Foreskin keratinocyte (primary cell): ENCODE measurements at places on chromosomes 12 and 14. TPM values are rescaled to one million over a fixed set of nuclear protein-coding genes. Genes with fewer than 3 reads are reported as not detected.

LRTM2 gene
- total RNA-seq: not detected in 2 replicates

KCTD10 gene
- 37.1 and 39.2 TPM in 2 replicates for total RNA-seq

DPY19L2 gene
- 2.6 and 2.8 TPM in 2 replicates for total RNA-seq

POLE gene
- total RNA-seq: 39.5 and 44.3 TPM in 2 replicates

CNPY2 gene
- total RNA-seq: 116 and 122 TPM in 2 replicates

GRCh38 chr12:98373025-98373554 lies 142.3 kb upstream of the TMPO start:
- peak; percentile 46 for DNase-seq

DNA sequence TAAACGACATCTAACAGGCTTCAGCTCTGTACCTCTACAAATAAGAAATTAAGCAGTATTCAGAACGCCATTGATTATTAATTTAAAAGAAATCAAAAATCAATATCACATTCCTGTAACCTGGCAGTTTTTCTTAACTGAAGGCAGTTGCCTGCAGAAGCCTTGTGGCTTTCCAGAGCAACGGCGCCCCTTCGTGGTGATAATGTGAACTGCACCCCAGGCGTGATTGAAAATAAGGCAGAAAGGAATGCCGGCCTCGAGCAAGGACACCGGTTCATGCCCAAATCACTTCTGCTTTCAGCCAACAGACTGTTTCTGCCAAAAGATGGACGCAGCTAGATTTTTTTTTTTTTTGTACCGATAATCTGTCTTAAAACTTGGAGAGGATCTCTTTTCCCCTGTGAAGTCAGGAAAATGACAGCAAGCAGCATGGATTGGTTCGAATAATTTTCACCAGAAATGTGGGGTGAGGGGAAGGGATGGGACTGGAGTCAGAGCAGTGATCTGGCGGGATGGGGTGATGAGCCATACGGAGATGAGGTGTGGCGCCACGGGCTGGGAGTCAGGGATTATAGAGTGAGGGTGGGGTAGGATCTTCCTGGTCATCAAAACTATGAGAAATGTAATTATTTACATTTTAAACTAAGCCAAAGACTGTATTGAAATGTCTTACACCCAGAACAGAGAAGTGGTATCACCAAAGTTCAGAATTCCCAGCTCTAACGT lies 473.0 kb downstream of the DPF3 start:
- DNase-seq: peak; percentile 12

GRCh38 chr12:77104792-77105191 lies 39.4 kb upstream of the E2F7 start:
- no peak for DNase-seq

GRCh38 chr12:100789146-100789545 lies 5.4 kb upstream of the ANO4 start:
- DNase-seq: peak; percentile 55

DNA sequence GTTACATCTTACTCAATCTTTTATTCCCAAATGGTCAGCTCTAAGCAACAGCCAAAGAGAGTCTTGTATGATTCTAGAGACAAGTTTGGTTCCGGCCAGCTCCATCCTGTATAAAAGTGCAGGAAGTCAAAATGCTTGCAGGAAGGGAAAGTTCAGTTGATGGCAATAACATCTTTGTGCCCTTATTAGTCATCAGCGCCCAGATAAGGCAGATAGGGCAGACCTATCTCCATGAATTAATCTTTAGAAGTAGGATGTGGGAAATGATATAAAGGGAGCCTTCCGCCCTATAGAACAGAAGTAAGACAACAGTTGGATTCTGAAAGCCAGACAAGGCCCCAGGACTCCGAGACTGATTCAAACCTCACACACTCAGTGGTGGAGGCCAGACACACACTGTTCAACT lies 6.4 kb downstream of the GNS start:
- no peak for DNase-seq

- DNase-seq: peak; percentile 90
Measured at GRCh38 chr12:82415402-82415801, 57.1 kb downstream of the METTL25 start.

DNA sequence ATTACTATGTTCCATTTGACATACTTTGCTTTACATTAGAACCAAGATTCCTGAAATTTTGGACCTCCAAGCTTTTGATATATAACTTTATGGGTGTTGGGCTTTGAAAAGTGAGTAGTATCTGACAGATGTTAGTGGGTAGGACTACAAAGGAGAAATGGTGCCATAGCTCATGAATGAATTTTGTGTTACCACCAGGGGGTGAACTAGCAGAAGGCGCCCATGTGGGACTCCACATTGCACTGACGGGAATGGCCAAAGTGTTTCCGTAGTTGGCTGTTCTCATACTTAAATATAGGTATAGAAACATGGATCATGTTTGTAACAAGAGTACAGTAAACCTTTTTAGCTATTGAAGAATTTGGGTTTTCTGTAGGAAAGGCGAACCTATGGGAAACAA lies 337.5 kb downstream of the FLRT2 start:
- no peak for DNase-seq

DNA sequence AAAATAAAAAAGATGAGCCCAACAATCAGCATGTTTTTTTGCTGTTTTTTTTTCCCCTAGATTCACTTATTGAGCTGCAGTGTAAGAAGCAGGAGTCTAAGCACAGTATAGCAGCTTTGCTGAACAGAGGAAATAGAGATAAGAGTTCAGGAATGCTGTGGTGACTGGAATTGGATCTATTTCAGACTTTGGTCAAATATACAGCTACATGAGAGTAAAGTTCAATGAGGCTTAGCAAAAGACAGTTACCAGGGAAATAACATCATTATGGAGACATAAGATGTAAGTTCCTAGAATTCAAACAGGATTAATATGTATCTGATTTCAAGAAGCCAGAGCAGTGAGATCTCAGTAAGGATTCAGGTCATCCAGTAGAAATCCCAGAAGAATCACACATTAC lies 613.0 kb downstream of the RPS29 start:
- DNase-seq: no peak

DNA sequence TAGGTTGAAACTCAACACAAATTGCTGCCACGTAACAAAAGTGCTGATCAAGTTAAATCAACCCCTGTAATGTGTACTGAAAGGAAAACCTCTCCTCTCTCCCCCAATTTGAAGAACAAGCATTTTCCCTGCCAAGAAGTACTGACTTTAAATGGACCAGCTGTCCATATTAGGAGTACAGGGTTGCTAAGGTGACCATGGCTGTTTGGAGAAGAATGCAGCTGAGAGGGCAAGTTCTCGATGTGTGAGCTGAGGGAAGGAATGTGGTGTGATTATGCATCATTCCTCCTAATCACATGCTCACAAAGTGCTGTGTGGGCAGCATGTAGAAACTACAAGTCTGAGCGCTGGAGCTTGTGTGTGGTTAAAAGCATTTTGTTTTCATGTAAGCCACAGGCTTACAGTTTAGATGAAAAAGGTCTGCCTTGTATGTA lies 50.9 kb upstream of the CCT2 start:
- peak; percentile 91 for DNase-seq

DNA sequence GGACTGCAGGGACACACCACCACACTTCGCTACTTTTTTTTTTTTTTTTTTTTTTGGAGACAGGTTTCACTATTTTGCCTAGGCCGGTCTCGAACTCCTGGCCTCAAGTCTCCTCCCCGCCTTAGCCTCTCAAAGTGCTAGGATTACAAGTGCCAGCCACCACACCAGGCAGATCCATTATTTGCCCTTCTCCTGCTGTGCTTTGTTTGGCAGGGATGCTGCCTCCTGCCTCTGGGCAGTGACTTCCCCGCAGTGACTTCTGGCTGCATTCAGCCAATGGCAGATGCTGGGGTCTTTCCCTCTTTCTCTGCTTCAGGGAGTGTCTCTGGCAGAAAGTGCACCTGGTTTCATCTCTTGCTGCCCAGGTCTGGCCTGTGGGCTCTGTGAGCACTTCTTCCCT lies 6.7 kb upstream of the MORN3 start:
- no peak for DNase-seq

- DNase-seq: no peak
Measured at GRCh38 chr12:116876151-116876869, 4.9 kb downstream of the HRK start.

DNA sequence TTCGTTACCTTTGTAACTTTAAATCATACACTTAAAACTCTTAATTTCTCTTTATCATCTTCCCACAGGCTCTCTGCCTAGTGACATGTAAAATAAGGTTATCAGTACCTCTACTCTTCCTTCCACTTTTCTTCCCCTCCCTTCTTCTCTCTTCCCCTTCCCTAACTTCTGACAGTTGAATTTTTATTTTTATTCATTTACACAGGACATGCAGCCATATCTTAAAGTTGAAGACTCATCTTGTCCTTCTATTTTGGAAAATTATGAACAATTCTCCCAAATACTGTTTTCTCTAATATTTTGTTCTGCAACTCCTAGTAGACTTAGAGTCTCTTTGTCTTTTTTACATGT lies 263.9 kb downstream of the FBXL14 start:
- no peak for DNase-seq

- peak; percentile 66 for DNase-seq
Measured at GRCh38 chr12:84924981-84925380, 12.4 kb upstream of the SLC6A15 start.

GRCh38 chr12:65961190-65962035 lies 137.1 kb downstream of the HMGA2 start:
- DNase-seq: no peak

DNA sequence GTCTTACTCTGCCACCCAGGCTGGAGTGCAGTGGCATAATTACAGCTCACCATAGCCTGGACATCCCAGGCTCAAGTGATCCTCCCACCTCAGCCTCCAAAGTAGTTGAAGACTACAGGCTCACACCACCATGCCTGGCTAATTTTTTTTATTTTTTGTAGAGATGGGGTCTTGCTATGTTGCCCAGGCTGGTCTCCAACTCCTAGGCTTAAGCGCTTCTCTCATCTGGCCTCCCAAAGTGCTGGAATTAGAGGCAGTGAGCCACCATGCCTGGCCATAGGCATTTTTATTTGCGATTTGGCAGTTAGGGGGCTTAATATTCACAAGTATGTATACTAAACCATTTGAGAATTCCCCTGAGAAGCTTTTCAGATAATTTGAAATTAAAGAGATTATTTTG lies 19.1 kb downstream of the PNMA1 start:
- no peak for DNase-seq

DNA sequence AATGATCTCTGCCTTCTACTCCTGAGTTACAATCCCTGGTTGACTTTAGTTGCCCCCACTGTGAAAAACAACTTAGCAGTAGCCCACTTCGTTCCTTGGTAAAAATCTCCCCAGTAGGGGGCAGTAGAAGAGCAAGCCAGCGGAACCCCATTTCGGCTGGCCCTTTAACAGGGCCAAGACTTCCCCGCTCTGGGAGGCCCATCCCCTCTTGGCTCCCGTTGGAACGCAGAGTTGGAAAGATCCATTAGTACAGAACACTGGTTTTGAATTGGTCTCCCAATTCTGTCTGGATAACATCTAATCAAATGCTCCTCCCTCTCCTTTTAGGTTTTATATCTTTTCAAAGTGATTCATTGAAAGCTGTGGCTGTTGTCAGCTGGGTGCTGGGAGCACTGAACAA lies 1133.3 kb downstream of the BCL11B start:
- DNase-seq: peak; percentile 48

DNA sequence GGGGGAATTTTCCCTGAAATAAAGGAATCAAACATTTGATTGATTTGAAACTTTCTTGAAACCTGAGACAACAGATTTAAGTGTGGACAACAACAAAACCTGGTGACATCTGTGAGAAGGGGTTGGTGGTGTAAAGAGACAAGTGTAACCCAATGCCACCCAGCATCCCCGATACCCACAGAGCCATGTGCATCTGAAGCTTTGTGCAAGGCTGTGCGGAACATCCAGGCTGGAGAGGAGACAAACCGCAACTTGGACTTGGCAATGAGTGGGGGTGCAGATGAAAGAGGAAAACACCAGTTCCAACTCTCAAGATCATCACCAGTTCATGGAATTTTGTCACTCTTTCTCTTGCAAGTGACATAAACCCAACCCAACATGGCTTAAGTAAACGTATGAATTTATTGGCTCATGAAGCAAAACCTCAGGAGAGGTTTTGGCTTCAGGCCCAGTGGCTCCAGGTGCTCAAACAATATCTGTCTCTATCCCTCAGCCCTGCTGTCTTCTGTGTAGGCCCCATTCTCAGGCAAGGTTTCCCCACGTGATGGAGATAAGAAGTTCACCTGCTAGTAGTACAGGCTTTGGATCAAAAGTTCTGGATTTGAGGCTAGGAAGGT lies 55.2 kb upstream of the NTF3 start:
- DNase-seq: no peak

GRCh38 chr12:11704089-11704488 lies 54.6 kb downstream of the ETV6 start:
- no peak for DNase-seq

GRCh38 chr14:67358924-67359774 lies 455 bp downstream of the ATP6V1D start:
- peak; percentile 6 for DNase-seq

GRCh38 chr14:78848234-78848820 lies 678.2 kb downstream of the NRXN3 start:
- peak; percentile 41 for DNase-seq
